Motor neuron (in vitro differentiated cells): ENCODE measurements at places on chromosomes 4 and X. TPM values are rescaled to one million over a fixed set of nuclear protein-coding genes. Genes with fewer than 3 reads are reported as not detected.
A peak's percentile ranks its signal among the peaks of the same experiment; 100 is the strongest.

DNA sequence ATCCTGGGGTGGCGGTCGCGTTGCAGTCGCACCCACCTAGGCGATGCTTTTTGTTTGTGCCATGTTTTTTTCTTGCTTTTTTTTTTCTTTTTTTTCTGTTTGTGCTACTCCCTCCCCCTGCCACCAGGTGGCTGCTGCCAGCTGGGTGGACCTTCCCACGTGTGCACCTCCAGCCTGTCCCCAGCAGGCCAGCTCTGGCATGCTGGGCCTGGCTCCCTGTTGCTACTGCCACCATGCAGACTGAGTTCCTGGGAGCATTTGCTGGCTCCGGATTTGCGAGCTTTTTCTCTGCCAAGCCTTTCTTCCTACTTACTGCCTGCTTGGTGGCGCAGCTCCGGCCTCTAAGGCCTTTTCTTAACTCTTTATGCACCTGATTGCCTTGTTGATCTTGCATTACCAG, 161.2 kb upstream of the WDFY3 start:
- peak; percentile 85 for ATAC-seq

The PLXNB3 gene
- total RNA-seq, result 0.55 and 0.71 TPM in 2 replicates

DNA sequence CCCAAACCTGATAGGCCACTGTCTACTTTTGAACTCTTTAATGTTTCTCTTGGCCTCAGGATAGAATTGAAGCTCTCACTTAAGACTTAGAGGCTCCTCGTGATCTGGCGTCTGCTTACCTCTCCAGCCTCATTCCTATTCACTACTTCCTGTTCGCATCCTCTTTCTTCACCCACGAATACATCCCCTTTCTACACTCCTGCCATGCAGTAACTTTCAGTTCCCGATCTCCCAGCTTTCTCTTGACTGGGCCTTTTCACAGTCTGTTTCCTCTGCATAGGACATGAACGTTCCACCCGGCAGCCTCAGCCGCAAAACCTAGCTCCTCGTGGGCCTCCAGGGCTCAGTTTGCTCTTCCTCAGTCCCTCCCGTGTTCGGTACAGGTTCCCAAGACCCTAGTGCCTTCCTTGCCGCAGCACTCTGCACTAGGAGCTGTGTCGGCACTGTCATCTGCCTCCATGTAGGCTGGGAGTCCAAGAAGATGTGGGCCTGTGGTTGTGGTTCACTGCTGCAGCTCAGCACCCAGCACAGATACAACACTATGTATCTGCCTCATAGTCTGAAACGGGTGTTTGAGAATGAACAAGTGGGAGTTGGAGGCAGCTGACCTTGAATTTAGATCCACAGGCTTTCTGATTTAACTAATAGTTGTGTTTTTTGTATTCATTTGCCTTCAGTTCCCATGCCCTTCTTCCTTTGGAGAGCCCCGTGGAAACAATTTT, 15.8 kb downstream of the RPL39 start:
- no peak for ATAC-seq

- no peak for ATAC-seq
Measured at GRCh38 chrX:18065956-18066355, 154.7 kb downstream of the BEND2 start.

DNA sequence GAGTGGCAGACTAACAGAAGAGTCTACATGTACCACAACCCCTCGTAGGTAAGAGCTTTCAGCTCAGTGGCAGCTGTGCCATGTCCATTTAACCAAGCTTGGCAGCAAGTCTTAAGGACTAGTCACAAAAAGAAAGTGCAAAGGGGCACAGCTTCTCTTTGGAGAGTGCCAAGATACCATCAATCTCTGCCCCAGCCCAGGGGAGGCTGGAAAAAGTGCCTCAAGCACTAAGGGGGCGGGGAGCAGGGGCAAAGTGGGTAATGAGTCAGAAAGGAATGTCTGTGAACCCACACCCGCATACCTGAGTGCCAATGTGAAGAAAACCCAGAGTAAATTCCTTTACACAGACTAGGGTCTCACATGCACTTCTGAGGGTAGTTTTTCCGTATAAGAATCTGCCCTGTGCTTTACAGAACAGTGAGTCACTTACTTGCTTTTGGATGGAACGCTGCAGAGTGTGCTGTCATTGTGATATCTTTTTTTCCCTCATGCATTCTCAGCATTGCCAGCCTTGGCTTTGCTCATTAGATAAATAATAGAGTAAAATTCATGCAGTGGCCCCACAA, 219.8 kb downstream of the ZNF674 start:
- ATAC-seq, result peak; percentile 14

DNA sequence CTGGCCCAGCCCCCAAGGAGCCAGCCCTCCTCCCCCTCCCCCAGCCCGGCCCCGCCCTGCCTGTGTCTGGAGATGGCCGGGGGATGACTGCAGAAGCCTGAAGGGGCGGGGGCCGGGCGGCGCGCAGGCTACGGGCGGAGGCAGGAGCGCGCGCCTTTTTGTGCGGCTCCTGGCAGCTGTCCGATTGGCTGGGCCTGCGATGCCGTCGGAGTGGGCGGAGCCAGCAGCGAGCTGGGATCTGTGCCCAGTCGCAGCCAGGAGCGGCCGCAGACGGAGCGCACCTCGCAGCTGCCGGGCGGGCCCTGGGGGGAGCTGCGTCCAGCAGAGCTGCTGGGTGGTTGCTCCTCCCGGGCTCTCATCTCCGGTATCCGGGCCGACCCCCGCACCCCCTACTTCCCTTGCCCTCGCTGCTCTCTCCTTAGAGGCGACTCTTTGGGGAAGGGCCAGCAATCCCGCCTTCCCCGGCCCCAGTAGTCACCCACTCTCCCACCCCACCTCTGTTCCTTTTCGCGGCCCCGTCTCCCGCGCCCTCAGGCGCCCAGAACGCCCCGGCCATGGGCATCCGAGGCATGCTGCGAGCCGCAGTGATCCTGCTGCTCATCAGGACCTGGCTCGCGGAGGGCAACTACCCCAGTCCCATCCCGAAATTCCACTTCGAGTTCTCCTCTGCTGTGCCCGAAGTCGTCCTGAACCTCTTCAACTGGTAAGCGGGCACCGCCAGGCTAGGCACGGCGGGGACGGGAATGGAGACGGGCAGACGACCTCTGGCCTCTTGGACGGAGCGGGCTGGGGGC, at the start of gene GABRQ:
TSS of gene GABRQ (plus strand) at position 247 of the 794 bp plus-strand sequence. CDS start at position 555, 308 bp downstream.
- ATAC-seq, result peak; percentile 93

- ATAC-seq, result peak; percentile 34
Measured at GRCh38 chrX:24025741-24026403, 1.1 kb downstream of the KLHL15 start.

- no peak for ATAC-seq
Measured at GRCh38 chr4:26058537-26058936, 144.5 kb downstream of the SMIM20 start.

DNA sequence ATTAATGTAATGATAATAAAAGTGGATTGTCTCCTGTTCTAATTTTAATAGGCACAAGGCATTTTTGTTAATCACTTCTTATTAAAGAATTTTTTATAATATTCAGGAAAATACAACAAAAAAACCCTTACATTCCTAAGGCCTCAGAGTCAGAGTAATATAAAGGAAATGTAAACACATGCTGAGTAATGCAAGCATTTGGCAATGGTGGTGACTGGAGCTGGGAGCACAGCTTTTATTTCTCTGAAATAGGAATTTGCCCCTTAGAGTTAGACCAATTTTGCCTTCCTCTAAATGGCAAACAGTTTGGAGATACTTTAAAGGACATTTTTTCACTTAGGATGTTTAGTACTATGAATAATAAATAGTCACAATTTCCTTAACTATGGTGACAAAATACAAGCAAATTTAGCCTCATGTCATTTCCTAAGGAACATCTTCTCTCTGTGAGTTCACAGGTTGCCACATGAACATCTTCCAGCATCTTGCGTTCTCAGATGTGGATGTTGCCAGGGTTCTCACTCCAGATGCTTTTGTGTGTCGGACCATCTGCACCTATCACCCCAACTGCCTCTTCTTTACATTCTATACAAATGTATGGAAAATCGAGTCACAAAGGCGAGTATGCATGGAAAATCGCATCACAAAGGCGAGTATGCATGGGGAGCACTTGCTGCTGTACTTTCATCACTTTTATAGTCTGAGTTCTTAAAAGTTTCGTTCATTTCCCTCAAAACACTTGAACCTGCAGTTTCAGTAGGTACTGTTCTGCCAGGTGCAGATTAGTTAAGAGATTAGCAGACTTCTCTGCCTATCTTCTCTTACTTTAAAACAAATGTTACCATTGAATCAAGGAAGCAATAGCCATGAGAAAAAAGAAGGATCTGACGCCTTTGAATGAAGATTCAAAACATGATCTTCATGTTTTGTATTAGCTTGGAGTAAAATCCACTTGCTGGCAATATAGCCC, 15.9 kb upstream of the F11 start:
- ATAC-seq, result no peak

GRCh38 chr4:139686130-139686529, 20.5 kb downstream of the MGST2 start:
- no peak for ATAC-seq

GRCh38 chr4:2865196-2865780, 21.6 kb downstream of the ADD1 start:
- ATAC-seq, result no peak

The TMPRSS11A gene
- total RNA-seq, result 0.68 and 0.71 TPM in 2 replicates

GRCh38 chr4:77100234-77100633, 24.4 kb upstream of the CCNI start:
- ATAC-seq, result no peak

- ATAC-seq, result peak; percentile 69
Measured at GRCh38 chrX:3271183-3271833, 75.1 kb downstream of the MXRA5 start.

GRCh38 chr4:34250562-34250961, 1993.8 kb downstream of the ARAP2 start:
- ATAC-seq, result no peak

GRCh38 chr4:81179326-81179725, 35.7 kb downstream of the PRKG2 start:
- no peak for ATAC-seq

The ATXN3L gene
- 0.15 TPM in 1 of 2 replicates, not detected in the other for total RNA-seq
